Uterus (tissue), 4 donors: ENCODE measurements at places on chromosomes 1 and 21. TPM values are rescaled to one million over a fixed set of nuclear protein-coding genes. Genes with fewer than 3 reads are reported as not detected.

CTSK gene
- total RNA-seq: 122 TPM

HAX1 gene
- 50.5 TPM for total RNA-seq

WLS gene
- total RNA-seq: 52.0 TPM

CFAP141 gene
- not detected for total RNA-seq

FMO5 gene
- 2.1 TPM for total RNA-seq

SPATA21 gene
- not detected for total RNA-seq

DEPDC1 gene
- 0.12 TPM for total RNA-seq

KANK4 gene
- not detected for total RNA-seq

RBP7 gene
- total RNA-seq: 39.7 TPM

GBP7 gene
- not detected for total RNA-seq

KCNJ9 gene
- total RNA-seq: not detected

SAMD13 gene
- total RNA-seq: 0.77 TPM

AVPR1B gene
- total RNA-seq: 0.62 TPM

CHIA gene
- total RNA-seq: not detected

CGN gene
- 1.4 TPM for total RNA-seq

CELA3B gene
- 0.35 TPM for total RNA-seq

ACP6 gene
- 29.3 TPM for total RNA-seq

CDA gene
- 2.3 TPM for total RNA-seq

LCE2B gene
- total RNA-seq: not detected

TLR5 gene
- total RNA-seq: 16.4 TPM

FAM131C gene
- not detected for total RNA-seq

OLFML3 gene
- 98.8 TPM for total RNA-seq

KRTAP19-8 gene
- not detected for total RNA-seq

EFNA3 gene
- total RNA-seq: not detected

MGST3 gene
- total RNA-seq: 76.7 TPM

CELA3A gene
- total RNA-seq: not detected

CLDN19 gene
- not detected for total RNA-seq

TMEM52 gene
- total RNA-seq: not detected

GNL2 gene
- total RNA-seq: 1,081 TPM

REN gene
- 9.4 TPM for total RNA-seq

AMY1C gene
- total RNA-seq: 4.0 TPM

STYXL2 gene
- 1.2 TPM for total RNA-seq

SH3D21 gene
- total RNA-seq: 11.8 TPM

THBS3 gene
- 101 TPM for total RNA-seq

OR2L5 gene
- not detected for total RNA-seq

CD244 gene
- total RNA-seq: 1.2 TPM

MAEL gene
- 0.69 TPM for total RNA-seq

MAP3K21 gene
- total RNA-seq: 1.5 TPM

TDRD5 gene
- total RNA-seq: not detected

LMOD1 gene
- total RNA-seq: 377 TPM

MORN1 gene
- 0.59 TPM for total RNA-seq

AADACL3 gene
- not detected for total RNA-seq

TMEM269 gene
- 1.1 TPM for total RNA-seq

VHLL gene
- not detected for total RNA-seq
